ENCODE measurements at places on chromosomes 1 and 21.

GRCh38 chr1:90344963-90345730 lies 350.2 kb downstream of the ZNF326 start:
- DNase-seq = no peak

GRCh38 chr1:12171206-12172041 lies 4.6 kb downstream of the TNFRSF1B start:
- DNase-seq = no peak

DNA sequence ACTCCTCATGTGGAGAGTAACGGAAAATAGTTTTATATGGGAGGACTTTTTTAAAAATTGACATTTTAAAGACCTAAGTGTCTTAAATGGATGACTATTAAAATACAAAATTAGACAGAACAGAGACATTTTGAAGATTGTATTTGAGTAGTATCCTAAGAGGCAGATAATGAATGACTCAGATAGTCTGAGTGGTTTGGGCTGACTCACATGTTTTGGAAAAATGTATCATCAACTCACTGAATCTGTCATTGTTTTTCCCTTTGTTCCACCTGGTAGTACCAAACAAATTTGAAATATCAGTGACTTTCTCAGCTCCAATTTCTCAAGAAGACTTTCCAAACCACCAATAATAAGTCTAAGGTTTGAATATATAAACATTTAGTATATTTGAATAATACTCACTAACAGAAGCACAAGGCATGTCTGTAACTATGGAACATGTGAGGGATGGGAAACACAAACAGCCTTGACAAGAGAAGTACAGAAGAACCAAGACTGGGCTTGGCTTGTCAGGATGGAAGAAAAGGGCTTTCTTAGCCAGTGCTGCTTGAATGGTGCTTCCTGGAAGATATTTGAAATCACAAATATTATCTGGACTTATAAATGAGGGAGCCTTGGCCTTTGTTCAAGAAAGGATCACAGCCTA lies 90.6 kb downstream of the SGIP1 start:
- peak; percentile 33 for DNase-seq

DNA sequence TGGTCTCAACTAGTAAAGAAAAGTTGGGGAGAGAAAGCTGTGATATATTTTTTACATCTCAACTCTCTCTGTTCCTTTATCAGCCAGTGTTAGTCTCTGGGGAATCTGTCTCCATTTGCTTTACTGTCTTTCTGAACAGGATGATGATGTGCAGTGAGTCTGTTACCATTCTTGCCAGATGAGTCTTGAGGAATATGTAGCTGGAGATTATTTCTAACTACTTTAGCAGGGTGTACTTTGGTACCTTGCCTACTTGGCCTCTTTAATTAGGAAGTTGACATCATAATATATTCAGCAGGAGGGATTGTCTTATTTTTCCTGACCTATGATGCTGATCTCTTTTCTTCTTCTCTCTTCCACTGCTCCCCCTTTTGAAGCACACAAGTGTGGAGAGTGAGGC lies 15.7 kb upstream of the HAX1 start:
- no peak for DNase-seq
